B cell (primary cell): ENCODE measurements at places on chromosomes 11 and 22. TPM values are rescaled to one million over a fixed set of nuclear protein-coding genes. Genes with fewer than 3 reads are reported as not detected.

Gene POTEH
- not detected in 2 replicates for total RNA-seq

Gene C11orf91
- total RNA-seq, result not detected in 2 replicates

Gene TBX10
- not detected in 2 replicates for total RNA-seq

Gene TEX54
- 1.1 TPM in 1 of 2 replicates, not detected in the other for total RNA-seq

Gene CNIH2
- total RNA-seq, result 1.5 and 2.0 TPM in 2 replicates

Gene UBE2L3
- 28.6 and 30.9 TPM in 2 replicates for total RNA-seq

Gene SCGB1D2
- not detected in 2 replicates for total RNA-seq

Gene PLAAT5
- not detected in 2 replicates for total RNA-seq

Gene SYT13
- not detected in 2 replicates for total RNA-seq

Gene CCDC87
- total RNA-seq, result 0.17 and 0.39 TPM in 2 replicates
